ENCODE measurements at places on chromosomes 6 and 20.

GRCh38 chr6:75492386-75493153, 1.0 kb downstream of the FILIP1 start:
- DNase-seq, result no peak

DNA sequence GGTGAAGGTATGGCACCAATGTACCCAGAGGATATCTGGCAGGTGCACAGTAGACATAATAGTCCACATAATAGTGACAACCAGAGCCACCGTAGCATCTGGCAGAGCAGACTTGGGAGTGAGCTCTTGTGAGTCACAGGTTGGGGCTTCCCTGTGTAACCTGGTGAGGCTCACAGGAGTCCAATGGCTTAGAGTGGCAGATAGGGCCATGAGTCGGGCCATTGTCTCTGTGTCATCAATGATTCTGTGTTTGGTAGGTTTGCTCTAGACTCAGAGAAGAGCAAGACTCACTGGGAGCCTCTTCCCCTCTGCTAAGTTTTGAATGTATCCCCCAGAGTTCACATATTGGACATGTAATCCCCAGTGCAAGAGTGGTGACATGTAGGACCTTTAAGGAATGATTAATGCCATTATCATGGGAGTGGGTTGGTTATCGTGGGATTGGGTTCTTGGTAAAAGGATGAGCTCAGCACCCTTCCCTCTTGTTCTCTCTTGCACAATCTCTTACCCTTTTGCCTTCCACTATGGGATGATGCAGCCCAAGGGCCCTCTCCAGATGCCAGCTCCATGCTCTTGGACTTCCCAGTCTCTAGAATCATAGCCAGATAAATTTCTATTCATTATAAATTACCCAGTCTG, 22.6 kb upstream of the SIRPA start:
- DNase-seq, result no peak

- DNase-seq, result no peak
These were observed 653 bp downstream of the NAA20 start for GRCh38 chr20:20017844-20018185.

DNA sequence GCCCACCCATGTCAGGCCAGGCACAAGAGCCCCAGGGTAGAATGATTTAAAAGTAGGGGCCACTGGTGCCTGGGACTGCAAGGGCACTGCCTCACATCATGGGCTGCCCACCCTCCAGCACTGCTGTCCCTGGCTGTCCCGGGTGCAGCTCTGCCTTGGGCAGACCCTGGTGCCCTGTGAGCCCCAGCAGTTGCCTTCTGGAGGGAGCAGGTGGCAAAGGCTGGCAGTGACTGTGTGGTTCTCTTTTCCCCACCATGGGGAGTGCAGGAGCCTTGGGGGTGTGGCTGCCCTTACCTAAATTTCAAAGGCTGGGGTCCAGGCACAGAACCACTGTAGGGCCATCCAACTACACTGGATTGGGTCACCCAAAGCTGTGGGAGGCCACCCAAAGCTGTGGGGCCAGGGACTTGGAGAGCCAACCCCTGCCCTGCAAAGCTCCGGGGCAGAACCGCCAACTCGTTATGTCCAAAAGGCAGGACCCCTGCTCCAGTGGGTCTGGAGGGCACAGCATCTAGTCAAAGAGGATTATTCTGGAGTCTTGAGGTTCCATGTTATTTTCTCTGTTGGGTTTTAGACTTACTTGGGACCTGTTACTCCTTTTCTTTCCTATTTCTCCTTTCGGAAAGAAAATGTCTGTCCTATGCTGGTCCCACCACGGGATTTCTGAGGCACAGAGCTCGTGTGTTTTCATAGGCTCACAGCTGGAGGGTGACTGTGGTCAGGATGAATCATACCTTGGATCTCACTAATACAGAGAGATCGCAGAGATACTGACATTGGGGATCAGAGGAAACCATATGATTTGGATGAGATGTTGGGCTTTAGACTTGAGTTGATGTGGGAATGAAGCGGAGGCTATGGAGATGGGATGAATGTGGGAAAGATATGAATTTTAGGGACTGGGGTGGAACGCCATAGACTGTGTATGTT, 65.3 kb downstream of the RAMACL start:
- peak; percentile 68 for DNase-seq

DNA sequence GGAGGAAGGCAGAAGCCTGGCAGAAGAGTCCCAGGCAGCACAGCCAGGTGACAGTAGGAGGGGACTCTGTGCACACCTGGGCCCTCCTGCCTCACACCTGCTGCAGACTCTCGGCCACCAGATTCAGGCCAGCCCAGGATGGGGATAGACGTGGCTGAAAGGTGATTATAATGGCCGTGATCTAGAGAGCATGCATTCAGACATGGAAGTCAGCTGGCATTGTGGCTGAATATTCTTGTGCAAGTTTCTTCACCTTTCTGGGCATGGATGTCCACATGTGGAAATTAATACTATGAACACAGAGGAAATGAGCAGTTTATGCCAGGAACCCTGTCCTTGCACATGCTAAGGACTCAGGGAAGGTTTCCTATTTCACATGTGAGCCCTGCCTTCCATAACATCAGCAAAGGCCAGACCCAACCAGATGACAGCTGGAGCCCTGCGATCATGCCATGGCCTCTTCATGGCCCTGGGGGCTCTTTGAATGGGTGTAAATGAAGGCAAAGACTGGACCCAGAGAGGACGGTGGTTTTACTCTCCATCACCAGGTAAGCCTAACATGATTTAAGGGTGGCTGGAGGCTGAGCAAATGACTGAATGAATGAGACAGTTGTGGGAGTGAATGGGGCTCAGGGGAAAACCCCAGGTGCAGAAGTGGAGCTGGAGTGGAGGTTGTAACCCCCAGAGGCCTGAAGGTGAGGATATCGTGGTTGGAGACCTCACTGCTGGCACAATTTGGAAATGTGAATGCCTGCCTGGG, 2.7 kb upstream of the RAET1L start:
- no peak for DNase-seq

DNA sequence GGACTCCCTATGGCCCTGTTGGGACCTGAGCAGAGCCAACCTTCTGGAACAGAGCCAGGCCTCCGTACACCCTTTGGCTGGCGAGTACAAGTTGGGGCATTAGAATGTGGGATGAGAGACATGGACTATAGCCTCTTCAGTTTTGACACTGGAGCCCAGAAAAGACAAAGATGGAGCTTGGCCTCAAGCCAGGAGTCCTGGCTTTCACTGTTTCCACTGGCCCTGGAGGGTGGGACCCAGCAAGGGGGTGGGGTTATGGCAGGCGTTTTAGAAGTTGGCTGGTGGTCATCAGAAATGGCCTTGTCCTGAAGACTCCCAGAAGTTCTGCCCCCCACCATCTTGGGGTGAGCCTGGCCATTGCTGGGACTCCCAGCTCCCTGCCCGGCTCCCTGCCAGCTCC, 21.8 kb downstream of the ITPR3 start:
- no peak for DNase-seq

- no peak for DNase-seq
These were observed 10.4 kb upstream of the DDO start for GRCh38 chr6:110425816-110426215.

DNA sequence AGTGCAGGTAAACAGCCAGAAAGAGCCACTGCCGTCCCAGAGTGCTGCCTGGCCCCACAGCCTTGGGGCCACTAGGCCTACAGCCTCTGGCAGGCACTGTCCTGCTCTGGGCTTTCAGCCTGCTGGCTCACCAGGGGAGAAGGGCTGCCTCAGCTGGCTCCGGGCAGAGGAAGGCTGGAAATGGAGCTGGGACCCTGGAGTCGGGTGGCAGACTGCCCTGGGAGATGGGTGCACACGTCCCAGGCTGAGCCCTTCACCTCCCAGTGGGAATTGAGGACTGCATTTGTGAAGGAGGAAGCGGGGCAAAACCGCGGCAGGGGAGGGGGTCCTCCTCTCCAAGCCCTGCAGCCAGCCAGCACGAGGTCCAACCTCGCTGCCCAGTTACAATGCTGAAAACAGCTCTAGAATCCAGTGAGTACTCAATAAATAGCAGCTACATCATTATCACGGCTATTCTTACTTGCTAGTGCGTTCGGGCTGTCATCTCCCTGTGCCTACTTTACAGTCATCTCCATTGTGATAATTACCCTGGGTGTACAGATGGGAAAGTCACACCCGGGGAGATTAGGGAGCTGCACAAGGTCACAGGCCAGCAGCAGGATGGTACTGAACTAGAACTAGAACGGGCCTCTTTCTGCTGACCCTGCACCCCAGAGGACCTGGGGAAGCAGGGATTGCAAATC, 13.1 kb downstream of the ACSS1 start:
- no peak for DNase-seq

DNA sequence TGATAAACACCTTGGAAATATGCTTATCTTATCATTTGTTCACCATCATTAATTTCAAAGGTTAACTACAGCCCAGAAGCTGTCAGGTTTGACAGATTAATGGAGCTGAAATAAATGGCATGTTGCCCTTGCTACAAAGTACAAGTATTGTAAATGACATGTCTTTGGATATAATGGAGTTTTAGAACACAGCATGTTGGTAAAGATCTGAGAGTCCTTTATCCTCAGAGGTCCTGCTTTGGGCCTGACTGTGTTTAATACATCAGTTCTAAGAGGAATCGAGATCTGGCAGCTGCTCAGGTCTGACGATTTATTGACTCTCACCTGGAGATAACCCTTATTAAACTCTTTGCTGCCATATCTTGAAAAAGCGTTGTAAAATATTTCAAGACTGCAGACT, 222.7 kb upstream of the OPRM1 start:
- no peak for DNase-seq

GRCh38 chr6:7042654-7043545, 64.9 kb upstream of the RREB1 start:
- no peak for DNase-seq

DNA sequence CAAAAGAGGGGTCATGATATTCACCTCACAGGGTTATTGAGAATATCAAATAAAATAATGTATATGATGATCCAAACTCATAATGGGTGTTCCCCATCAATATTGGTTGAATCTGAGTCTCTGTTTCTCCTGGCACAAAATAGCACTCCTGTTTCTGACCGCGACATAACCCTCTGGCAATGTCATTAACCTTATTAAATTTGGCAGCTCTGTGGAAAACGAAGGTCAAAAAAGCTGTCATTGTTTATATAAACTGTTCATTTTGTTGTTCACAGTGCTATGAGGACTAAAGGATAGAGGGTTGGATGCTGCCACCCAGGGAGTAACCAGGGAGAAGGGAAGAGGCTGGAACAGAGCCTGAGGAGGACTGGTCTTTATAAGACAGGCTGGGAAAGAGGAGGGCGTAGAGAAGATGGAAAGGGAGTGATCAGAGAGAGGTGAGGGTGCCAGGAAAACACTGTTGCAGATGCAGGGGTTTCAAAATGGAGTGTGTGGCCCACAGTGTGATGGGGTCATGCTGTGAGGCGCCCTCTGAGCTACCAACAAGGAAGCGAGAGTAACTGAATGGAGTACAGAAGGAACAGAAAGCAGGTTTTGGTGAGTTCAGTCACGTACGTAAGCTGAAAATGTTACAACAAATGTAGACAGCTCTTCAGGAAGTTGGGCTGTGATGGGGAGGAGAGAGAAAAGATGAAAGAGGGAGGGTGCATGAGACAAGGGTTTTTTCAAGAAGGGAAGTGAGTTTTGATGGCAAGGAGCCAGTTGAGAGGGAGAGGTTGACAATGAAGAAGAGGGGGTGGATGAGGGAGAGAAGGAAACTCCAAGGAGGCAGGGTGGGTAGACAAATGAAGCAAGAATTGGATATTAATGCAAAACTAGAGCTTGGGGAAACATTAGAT, 251.6 kb upstream of the TAB2 start:
- DNase-seq, result no peak

DNA sequence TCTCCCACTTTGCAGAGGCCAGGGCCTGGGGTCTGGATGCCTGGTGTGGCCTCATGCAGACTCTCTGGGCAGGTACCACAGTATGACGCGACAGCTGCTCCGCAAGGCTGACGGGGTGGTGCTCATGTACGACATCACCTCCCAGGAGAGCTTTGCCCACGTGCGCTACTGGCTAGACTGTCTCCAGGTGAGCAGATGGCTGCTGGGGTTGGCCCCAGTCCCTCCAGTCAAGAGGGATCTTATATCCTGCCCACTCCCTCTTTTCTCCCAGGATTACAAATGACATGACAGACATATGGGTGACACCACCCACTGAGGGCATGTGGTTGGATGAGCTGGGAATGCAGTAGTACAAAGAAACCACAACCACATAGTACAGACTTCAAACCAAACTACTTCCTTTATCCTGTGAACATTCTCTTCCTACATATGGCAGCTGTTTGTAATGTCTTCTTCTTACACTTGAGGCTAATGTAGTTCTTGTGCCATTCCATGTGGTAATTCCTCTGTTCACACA, 29.9 kb downstream of the RAB44 start:
- peak; percentile 54 for DNase-seq

GRCh38 chr6:110358553-110359160, 508 bp upstream of the METTL24 start:
- no peak for DNase-seq
